ENCODE measurements at places on chromosomes 6 and 20.
A peak's percentile ranks its signal among the peaks of the same experiment; 100 is the strongest.

- DNase-seq, result no peak
Observed at GRCh38 chr6:170188571-170189001, 102.3 kb downstream of the DLL1 start.

GRCh38 chr6:157645201-157645795 lies 177.7 kb upstream of the SNX9 start:
- DNase-seq, result no peak

DNA sequence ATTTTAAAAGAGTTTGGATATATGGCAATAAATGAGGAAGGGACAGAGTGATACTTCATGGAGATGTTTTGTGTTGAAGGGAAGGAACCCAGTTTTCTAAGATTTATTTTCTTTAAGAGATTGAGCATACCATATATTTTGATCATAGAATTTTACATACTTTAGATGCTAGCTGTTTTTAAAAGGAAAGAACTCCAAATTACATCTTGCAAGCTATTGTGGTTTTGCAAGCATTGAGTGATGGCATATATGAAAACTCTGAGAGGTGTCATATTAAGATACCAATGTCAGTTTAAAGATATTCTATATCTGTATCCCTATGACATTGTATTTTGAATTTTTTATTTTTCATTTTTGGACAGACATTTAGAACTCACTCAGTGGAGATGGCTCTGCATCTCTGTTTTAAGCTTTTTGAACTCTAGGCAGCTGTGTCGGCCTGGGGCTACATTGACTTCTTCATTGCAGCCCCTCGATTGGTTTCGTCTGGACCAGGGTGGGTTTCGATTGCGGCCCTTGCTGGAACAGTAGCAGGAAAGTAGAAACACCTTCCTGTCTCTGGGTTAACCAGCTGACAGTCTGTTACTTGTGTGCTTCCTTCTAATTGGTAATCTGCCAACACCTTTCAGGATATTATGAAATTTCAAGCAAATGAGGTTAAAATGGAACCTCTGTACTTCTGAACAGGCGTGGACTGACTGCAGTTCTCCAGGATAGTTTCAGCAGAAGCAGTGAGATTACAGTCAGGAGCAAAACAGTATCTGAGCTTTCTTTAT lies 14.0 kb downstream of the IGF2R start:
- no peak for DNase-seq

- DNase-seq, result no peak
Observed at GRCh38 chr6:28765978-28766351, 157.8 kb downstream of the TRIM27 start.

GRCh38 chr20:7428946-7429345 lies 511.3 kb downstream of the HAO1 start:
- DNase-seq, result no peak

- DNase-seq, result no peak
Observed at GRCh38 chr6:167907837-167908681, 81.3 kb downstream of the AFDN start.

DNA sequence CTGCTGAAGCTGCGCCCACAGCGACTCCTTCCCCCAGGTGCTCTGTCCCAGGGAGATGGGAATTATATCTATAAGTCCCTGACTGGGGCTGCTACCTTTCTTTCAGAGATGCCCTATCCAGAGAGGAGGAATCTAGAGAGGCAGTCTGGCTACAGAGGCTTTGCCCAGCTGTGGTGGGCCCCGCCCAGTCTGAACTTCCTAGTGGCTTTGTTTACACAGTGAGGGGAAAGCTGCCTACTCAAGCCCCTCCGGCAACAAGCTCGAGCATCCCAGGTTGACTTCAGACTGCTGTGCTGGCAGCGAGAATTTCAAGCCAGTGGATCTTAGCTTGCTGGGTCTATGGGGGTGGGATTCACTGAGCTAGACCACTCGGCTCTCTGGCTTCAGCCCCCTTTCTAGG lies 152.5 kb upstream of the MAP3K7 start:
- DNase-seq, result no peak

DNA sequence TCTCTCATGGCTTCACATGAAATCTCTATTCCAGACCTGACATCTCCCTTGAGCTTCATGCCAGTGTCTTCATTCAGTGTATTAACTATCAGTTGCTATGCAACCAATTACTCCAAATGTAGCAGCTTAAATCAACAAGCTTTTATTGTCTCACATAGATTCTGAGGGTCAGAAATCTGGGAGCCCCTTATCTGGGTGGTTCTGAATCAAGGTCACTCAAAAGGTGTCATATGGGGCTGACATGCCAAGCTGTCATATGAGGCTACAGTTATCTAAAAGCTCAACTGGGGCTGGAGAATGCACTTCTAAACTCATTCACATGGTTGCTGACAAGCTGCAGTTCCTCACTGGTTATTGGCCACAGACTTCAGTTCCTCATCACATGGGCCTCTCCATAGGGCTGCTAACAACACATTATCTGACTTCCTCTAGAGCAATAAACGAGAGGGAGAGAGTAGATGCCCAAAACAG lies 7.3 kb upstream of the CGA start:
- DNase-seq, result no peak

DNA sequence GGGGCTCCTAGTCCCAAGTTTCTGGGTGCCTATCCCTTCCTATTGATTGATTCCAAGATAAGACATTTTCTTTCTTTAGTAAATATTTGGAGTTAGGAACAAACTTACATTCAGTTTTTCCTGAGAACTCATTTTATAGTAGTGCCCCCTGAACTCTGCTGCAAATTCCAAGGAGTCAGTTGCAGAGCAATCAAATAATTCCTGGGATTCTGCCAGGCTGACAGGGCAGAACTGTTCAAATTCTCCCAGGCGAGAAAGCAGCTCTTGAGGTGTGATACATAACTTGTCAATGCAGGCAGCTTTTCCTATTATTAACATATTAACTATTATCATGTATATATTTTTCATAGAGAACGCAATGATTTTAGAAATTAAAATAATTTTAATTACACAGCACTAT lies 15.9 kb upstream of the ZBTB24 start:
- no peak for DNase-seq

- DNase-seq, result no peak
Observed at GRCh38 chr6:151051164-151051563, 185.7 kb downstream of the MTHFD1L start.

DNA sequence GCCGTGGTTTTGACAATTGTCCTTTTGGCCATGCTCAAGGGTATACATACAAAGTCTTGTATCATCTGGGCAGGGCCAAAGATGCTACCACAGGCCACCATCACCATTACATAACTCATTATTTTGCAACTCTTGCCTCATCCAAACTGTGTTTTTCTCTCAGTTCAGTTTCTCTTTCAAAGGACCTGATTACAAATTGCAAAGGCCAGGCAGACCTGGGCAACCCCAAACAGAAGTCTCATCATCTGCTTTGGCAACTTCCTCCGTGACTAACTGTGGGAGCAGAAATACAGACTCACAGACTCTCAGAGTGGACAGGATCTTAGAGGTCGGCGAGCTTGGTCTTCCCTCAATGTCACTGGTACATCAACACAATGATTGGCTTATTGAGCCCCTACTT lies 117.8 kb upstream of the NEDD9 start:
- no peak for DNase-seq

GRCh38 chr6:73329201-73329600 lies 24.9 kb downstream of the DPPA5 start:
- no peak for DNase-seq

DNA sequence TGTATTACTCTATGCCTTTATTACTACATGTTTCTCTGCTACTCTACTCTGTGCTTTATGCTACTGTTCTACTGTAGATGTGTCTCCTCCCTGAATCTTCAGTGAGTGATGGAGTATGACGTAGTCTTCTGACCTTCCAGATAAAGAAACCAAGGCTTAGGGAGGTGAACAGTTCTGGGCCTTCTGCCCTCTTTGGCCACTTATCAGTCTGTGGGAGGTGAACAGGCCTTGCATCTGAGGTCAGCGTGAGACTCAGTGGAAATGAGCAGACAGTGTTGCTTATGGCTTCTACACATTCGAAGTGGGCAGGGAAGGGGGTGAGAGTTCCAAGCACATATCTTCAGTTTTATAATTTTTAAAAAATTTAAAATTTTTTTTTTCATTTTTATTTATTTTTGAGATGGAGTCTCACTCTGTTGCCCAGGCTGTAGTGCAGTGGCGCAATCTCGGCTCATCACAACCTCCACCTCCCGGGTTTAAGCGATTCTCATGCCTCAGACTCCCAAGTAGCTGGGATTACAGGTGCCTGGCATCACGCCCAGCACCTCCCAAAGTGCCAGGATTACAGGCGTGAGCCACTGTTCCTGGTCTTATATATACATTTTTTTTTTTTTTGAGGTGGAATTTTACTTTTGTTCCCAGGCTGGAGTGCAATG lies 24.2 kb downstream of the MYBL2 start:
- no peak for DNase-seq

- no peak for DNase-seq
Observed at GRCh38 chr6:86016567-86016966, 373.9 kb upstream of the SYNCRIP start.

DNA sequence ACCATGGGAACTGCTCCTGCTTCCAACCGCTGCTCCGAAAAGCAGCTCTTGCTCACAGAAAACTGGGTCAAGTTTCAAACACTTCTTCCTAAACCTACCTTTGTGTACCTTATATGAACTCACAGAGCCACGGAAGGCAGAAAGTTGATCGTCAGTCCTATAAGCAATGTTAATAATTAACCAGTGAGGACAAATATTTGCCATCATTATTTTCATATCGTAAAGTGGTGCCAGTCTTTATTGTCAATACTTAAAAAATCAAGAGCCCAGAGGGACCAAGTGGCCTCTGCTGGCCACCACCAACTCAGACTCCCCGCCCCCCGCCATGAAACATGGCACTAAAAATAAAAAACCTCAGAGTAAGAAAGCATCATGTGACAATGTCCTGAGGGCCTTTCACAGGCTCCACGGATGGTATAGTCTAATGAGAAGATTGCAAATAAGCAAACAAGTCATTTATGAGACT lies 9.1 kb upstream of the PBOV1 start:
- no peak for DNase-seq

GRCh38 chr6:91181416-91181815 lies 594.5 kb upstream of the MAP3K7 start:
- no peak for DNase-seq

DNA sequence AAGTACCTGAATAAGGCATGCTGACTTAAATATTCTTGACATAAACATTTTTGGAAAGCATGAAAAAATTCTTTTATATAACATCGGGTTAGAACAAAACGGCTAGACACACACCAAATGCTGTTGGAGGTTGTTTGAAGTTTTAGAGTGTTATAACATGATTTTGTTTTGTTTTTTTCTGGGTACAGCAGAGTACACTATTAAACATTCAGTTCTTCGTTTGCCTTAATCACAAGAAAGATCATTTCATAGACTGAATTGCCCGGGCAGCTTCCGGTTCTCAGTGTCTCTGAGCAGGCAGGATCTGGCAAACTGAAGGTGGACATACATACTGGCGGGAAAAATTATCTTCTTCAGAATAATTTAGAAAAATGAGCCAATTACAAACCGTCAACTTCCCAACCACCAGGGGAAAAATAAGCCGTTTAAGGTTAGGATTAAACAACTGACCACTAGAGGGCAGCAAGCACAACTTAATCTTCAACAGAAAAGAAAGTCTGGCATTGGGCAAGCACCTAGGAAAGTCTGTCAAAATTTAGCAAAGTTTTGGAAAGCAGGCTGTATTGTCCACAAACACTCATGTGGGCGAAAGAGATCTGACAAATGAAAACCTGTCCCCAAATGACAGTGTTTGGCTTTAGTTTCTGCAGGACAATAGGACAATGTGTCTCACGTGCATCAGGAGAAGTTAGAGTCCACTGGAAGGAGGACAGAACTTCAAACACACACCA lies 15.0 kb downstream of the ZNF217 start:
- DNase-seq, result peak; percentile 88

GRCh38 chr6:46135176-46135575 lies 5.4 kb downstream of the ENPP4 start:
- no peak for DNase-seq

GRCh38 chr6:39428816-39429215 lies 106.3 kb upstream of the KCNK16 start:
- DNase-seq, result no peak

- no peak for DNase-seq
Observed at GRCh38 chr20:37366743-37367142, 20.8 kb downstream of the SRC start.

DNA sequence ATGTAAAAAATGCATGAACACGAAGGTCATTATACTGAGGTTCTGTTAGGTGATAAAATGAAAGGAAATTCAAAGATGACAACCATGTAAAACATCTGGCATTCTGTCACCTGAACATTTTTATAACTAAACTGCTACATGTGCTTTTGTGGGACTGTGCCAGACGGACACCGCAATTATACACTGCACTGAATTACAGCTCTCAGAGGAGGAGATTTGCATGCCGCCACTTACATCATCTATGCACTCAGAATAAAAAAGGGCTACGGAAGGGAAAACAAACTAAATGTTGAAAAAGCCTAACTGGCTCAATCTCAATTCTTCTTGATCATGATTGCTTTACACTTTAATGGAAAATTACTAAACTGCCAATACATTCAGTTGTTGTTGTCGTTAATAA lies 614.0 kb upstream of the EYS start:
- DNase-seq, result no peak

GRCh38 chr20:49569411-49570115 lies 1.6 kb upstream of the PTGIS start:
- no peak for DNase-seq

DNA sequence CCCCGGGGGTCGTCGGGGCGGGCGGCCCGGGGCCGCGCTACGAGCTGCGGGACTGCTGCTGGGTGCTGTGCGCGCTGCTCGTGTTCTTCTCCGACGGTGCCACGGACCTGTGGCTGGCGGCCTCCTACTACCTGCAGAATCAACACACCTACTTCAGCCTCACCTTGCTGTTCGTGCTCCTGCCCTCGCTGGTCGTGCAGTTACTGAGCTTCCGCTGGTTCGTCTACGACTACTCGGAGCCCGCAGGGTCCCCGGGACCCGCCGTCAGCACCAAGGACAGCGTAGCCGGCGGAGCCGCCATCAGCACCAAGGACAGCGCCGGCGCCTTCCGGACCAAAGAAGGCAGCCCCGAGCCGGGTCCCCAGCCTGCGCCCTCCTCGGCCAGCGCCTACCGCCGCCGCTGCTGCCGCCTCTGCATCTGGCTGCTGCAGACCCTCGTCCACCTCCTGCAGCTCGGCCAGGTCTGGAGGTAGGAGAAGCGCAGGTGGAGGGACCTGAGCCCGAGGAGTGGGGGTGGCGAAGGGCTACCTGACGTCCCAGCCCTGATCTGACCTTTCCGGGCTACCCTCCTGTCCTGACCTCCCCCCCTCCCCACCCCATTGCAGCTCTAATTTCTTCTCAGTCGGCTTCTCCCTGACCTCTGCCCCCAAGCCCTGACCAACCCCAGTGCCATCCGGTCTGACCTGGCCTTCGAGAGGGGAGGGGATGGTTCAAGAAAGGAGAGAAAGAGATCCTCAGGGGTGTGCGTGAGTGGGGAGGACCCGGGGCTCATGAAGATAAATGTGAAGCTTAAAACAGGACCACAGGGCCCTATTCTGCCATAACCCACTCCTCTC lies 558 bp downstream of the XKR7 start:
- DNase-seq, result peak; percentile 43

DNA sequence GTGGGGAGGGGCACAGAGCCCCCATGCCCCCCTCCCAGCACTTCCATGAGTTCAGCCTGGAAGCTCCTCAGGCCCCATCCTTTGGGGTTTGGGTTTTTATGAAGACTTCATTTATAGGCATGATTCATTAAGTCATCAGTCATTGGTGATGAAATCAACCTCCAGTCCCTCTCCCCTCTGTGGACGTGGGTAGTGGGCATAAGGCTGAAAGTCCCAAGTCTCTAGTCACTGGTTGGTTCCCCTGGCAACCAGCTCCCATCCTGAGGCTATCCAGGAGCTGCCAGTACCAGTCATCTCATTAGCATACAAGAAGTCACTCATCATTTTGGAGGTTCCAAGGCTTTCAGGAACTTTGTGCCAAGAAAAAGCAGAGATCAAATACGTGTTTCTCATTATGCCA lies 9.2 kb downstream of the TGM3 start:
- DNase-seq, result no peak
